Kasumi-1 (cell line): ENCODE measurements at places on chromosomes 13 and 19.

DNA sequence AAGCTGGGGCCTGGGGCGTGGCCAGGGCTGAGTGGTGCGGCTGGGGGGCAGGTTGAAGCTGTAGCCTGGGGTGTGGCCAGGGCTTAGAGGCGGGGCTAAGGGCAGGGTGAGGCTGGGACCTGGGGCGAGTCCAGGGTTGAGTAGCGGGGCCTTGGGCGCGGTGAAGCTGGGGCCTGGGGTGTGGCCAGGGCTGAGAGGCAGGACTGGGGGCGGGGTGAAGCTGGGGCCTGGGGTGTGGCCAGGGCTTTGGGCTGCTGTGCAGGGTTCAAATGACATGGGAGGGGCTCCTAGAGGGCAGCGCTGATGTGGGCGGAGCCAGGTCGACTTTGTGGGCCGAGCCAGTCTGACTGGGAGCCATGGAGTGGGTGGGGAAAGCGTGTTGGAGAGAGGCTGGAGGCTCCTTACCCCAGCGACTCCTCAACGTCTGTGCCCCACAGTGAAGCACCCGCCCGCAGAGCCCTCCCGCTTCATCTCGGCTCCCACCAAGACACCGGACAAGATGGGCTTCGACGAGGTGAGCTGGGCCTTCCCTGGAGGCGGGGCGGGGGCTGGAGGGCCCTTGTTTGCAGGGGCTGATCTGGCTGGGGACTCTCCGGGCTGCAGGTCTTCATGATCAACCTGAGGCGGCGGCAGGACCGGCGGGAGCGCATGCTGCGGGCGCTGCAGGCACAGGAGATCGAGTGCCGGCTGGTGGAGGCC, 21.5 kb downstream of the COLGALT1 start:
- peak; percentile 41 for DNase-seq

GRCh38 chr19:51993422-51993821, 6.8 kb upstream of the ZNF350 start:
- no peak for DNase-seq

GRCh38 chr19:41205995-41206394, 13.0 kb downstream of the CYP2S1 start:
- no peak for DNase-seq

DNA sequence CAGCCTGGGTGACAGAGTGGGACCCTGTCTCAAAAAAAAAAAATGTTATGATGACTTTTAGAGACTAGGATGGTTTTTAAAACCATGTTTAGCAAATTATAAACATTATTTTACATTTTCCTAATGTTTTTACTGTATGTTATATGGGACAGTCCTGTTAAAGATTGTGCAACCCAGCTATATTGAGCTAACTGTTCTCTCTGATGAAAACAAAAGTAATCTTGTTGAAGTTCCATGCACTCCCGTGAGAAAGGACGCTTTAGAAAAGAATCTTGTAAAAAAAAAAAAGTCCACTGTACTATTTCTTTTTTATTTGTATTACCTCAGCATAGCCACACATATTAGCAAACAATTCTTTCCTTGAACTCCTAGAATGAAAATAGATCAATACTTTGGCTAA, 451.2 kb downstream of the DCT start:
- DNase-seq: no peak

GRCh38 chr13:29819143-29819542, 31.3 kb downstream of the UBL3 start:
- no peak for DNase-seq

GRCh38 chr13:50365408-50366391, 350.5 kb downstream of the KCNRG start:
- DNase-seq: no peak
